ENCODE measurements at places on chromosomes 4 and X.
A peak's percentile ranks its signal among the peaks of the same experiment; 100 is the strongest.

GRCh38 chrX:153669174-153669890 is 4.3 kb downstream of the PNCK start:
- DNase-seq: peak; percentile 36

DNA sequence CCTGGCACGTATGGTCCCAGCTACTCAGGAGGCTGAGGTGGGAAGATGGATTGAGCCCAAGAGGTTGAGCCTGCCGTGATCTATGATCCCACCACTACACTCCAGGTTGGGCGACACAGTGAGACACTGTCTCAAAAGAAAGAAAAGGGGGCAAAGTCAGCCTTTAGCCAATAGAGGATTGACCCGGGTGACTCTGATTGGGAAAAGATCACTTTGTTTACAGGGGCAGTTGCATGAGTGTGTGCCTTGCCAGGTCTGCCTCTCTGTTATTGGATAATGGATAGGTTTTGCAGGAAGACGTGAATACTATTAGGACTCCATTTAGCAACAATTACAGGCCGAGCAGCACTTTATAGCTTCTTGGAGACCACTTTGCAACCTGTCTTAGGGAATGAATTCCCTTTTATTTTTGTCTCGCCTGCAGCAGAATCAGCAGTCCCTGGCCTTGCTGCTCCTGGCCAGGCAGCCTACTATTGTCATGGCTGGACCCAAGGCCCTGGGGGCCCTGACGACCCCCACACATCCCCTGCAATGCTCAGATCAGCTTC is 103.2 kb upstream of the PSAPL1 start:
- DNase-seq: no peak

DNA sequence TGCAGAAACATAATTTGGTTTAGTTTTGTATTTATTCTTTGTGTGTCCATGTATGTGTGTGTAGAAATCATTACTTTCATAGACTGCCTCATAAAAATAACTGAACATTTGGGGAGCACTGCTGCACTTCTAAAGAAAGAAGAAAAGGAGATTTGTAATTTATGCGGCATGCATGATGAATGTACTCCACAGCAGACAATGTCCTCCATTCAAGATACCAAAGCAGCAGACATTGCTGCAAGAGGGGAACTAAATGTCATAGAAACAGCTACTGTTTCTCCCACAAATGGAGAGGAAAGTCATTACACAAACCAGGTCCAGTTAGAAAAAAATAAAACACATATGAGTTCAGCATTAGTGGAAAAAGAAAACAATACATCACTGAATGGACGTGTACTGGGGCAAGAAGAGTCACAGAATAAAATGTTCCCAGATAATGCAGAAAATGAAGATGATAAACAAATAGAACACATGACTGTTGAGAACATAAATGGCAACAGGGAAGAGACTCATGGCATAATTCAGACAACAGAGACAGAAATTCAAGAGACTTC is 2.6 kb downstream of the DTHD1 start:
- peak; percentile 15 for DNase-seq

DNA sequence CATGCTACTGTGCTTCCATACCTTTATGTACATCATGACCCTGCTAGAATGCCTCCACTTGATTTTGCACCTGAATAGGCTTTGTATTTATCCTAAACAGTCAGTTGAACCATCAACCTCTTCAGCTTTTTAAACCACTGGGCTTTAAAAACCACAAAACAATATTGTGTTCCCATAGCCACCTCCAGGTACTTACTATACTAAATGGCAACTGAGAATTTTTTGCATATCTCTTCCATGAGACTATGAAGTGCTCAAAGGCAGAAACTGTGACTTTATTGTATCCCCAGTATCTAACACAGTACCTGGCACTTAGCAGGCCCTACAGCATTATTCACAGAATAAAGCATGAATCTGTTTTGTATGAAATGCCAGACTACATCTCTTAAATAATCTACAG is 39.7 kb downstream of the ANAPC10 start:
- DNase-seq: no peak

DNA sequence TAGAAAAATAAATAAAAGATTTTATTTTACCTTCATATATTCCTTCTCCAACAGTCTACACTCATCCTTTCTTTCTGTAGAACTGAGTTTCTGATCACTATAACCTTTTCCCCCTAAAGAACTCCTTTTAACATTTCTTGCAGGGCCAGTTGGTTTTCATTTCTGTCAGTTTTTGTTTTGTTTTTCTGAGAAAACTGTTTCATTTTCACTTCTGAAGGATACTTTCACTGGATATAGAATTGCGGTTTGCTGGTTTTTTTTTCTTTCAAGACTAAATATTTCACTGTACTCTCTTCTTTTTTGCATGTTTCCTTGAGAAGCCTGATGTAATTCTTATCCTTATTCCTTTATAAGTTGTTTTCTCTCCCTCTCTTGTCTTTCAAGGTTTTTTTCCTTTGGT is 90.4 kb upstream of the EOLA2 start:
- DNase-seq: no peak

GRCh38 chr4:122781486-122781885 is 45.1 kb upstream of the FGF2 start:
- no peak for DNase-seq

DNA sequence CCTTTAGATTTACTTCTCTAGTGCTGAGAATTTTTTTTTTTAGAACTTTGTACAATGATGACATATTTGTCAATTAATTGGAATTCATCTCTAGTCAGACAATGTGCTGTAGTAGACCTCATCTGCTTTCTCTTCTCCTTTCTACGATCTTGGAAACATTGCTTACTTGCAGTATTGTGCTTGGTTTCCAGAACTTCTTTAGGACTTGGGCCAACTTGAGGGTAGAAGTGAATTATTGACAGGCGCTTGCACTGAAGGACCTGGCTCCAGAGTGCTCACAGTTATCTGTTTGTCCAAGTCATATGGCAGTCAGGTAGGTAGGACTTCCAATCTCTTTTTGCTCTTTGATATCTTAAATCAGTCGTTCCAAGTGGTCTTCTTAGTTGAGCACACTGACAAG is 39.6 kb downstream of the FNIP2 start:
- DNase-seq: no peak

DNA sequence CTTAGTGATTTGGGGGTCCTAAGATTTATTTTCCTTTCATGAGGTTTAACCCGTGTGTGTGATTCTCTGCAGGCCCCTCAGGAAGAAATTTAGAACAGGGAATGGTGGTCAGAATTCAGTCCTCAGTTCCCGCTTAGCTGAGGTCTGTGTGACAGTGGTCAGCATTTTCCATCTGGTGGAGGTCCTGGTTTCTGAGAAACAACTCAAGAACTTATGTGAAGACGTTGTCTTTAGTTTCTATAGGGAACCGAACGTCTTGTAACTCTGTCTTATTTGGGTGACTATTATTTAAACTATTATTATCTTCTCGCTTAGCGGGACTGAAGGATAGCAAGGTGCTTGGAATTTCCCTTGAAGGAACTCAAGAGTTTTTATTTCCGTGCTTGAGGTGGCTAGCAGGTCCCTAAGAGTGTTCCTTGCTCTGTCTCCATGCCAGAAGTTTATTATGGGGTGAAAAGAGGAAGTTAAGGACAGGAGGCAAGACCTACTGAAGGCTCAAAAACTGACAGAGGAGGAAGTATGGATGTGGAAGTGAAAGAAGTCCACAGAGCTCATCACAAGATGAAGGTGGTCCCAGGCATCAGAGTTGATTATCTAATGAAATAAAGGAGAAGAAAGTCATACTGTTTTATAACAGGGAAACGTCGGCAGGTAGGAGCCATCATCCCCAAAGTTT is 9.4 kb downstream of the MGST2 start:
- DNase-seq: no peak

- no peak for DNase-seq
Observed at GRCh38 chr4:26996745-26997144, 136.1 kb downstream of the STIM2 start.

GRCh38 chr4:153488006-153488891 is 22.1 kb downstream of the TMEM131L start:
- peak; percentile 78 for DNase-seq

GRCh38 chrX:143633461-143634308 is 2.2 kb downstream of the SLITRK4 start:
- DNase-seq: no peak

DNA sequence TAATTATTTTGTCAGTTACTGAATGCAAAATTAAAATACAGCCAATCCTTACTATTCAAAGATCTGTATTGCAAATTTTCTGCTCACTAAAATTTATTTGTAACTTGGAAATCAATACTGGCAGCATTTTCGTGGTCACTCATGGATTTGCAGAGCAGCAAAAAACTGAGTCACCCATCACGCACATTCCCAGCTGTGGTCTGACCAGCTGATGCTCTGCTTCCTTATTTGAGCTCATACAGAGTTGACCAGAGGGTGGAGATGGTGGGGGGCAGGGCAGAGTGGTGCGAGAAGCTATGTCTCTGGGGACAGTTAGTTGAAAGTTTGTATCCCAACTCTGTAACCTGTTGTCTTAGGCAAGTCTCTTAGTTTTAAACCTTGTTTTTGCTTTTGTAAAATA is 214.8 kb downstream of the SPCS3 start:
- no peak for DNase-seq

DNA sequence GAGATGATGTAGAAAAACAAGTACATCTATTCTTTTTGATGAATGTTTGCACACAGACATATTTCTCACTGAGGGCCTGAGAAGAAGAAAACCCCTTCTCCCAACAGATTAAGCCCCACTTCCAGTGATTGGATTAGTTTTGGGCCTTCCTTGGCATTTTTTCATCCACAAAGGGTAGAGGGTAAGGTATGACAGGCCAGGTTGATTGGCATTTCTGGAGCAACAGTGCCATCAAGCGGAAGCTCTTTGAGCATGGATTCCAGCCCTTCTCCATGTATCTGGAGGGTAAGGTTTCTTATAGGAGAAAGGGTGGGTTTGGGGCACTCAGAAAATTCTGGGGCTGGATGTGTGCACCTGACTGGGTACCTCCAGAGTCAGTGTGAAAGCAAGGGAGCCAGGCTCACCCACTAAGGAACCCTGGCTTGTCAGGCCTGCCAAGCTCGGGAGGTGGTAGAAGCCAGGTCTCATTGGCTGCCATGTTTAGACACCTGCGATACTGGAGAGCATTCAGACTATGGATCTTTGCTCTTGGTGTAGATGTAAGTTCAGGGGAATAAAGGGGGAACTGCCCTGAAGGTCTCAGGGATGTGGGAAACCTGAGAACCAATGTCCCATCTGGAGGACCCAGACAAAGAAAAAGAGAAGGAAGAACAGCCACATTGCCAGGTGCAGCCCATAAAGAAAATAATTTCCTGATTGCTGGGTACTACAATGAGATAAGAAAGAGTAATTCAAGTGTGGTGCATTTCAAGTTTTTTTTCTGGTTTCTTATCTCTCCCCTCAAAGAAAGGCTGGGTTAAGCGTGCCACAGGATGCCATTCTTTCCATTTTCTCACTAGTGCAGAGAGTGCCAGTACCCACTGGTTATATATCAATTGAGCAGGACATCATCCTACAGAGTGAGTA is 222.3 kb upstream of the AGTR2 start:
- no peak for DNase-seq

DNA sequence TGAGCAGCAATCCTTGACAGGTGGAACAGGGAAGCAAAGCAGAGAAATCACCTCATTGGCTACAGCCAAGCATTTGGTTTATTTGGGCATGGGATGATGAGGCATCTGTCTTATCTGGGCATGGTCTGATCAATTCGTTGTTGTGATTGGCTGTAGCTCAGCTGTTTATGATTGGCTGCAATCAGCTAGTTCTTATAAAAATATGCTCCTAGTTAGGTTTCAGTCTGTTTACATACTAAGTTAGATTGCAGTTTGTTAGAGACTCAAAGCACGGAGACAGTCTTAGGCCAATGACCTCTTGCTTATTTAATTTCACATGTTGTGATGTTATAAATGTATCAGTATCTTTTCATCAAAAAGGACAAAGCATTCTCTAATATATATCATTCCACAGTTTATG is 312.0 kb downstream of the PDGFC start:
- no peak for DNase-seq

- DNase-seq: no peak
Observed at GRCh38 chr4:37728064-37728463, 41.9 kb upstream of the RELL1 start.

GRCh38 chr4:117965622-117966021 is 68.7 kb upstream of the NDST3 start:
- DNase-seq: no peak
